Mucosa of descending colon (tissue), 3 donors: ENCODE measurements at places on chromosomes 6 and 20. TPM values are rescaled to one million over a fixed set of nuclear protein-coding genes. Genes with fewer than 3 reads are reported as not detected.

- DNase-seq = peak; percentile 63
Measured at GRCh38 chr20:47468290-47469050, 33.2 kb upstream of the NCOA3 start.

DNA sequence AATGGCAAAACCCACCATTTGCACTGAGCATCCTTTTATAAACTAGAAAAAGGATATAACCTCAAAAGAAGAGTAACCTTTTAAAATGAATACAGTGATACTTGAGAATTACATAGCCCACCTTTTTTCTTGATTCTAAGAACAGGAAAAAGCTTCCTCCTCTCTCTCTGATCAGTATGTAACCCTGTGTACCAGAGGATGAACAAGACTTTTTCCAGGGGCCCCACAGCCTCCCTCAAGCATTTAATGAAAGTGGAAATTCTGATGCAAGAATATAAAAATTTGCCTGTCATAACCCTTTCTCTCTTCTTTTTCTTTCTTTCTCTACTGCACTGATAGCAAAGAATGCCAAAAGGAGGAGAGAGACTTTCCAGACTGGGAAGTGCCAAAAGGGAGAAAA is 64.2 kb upstream of the BTN3A2 start:
- DNase-seq = no peak

GRCh38 chr20:63895952-63896263 is 982 bp downstream of the DNAJC5 start:
- DNase-seq = no peak

GRCh38 chr6:111585974-111586315 is 19.7 kb downstream of the TRAF3IP2 start:
- DNase-seq = peak; percentile 44

DNA sequence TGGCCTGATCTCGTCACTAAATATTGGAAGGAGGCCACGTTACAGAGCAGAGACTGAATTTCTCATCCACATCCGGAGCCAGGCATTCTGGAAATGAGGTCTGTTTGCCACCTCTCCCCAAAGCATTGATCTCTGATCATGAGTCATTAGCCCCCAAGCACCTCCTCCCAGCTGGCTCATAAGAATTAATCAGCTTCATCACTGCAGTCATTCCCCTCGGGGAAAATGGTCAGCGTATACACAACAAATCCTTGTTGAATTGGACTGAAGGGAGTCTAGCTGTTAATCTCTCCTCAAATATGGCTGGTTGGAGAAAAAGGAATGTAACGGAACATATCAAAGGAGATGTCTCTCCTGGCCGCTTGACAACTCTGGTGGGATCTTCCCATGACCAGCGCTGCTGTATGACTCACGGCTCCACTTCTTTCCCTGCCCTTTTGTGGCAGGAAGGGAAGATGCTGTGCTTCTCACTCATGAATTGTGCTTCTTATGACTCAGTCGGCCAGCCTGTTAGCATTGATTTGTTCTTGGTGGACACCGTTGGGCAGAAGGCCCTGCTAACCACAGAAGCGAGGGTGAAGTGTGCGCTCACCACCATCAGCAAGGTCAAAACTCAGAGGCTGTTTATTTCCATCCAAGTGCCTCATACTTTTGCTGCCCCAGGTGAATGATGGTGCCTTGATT is 76.7 kb downstream of the RNF182 start:
- no peak for DNase-seq

GRCh38 chr20:35729836-35730582 is 12.1 kb downstream of the RBM39 start:
- DNase-seq = no peak

DNA sequence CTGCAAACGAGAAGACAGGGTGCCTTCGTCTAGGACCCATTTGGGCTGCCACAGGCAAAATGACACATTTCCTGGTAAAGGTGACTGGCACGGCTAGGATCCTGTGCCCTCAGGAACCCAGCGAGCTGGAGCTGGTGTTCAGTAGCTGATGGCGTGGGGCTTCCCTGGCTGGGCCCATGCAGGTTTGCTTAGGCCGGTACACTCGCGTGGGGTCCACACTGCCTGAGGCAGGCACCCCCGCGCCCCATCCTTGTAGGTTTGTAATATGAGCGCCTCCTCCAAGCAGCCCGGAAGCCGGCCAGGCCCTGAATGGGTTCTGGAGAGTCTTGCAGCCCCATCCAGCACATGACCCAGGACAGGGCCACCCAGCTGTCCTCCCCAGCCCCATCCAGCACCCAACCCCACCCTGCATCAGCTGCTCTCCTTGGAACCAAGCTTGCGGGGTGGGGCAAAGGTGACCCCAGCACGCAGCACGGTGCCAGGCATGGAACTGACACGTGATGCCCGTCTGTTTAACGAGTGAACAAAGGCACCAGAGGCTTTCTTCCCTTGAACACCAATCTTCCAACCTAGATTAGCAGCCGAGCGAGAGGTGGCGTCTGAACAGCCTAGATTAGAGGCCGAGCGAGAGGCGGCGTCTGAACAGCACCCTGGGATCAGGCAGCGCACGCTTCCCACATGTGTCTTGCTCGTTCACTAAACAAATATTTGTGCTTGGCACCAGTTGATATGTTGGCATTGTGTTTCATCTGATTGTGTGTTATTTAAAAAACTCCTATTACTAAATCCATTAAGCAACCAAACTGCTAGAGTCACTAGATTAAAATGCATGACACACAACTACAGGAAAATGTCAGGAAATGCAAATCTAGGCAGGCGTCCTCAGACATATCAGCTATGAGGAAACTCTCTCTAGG is 112.1 kb downstream of the DLL1 start:
- peak; percentile 60 for DNase-seq

DNA sequence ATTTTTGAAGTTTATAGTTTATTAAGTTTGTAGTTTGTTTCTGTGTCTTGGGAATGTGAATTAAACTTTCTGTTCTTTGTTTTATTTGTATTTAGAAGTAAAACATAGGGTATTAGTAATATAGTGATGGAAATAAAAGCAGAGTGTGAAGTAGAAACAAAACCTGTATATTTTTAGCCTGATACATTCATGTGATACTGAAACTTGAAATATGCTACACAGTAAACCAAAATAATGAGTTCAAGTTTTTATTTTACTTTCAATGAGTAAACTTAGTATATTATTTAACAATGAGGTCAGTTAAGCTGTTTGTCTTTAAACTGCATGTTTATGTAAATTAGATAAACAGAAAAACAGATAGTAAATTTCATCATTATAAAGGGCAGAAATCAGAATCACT is 1592.6 kb downstream of the GRIK2 start:
- no peak for DNase-seq

DNA sequence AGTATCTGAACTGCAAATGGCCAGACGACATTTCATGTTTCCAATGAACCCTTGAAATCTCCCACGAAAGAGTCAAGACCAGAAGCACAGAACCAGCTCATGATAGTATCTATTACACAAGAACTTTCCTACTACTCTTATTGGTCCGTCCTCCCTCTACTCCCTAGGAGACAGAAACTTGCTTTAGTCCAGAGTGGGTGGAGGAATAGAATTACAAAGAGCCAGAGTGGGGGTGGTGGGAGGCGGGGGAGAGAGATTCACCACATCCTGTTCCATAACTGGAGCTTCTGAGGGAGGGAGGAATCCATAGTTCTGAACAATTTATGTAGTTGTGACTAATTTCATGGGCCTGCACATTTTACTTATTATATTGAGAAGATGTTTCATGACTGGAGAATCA is 18.5 kb upstream of the WFDC10A start:
- DNase-seq = no peak

- DNase-seq = no peak
Measured at GRCh38 chr20:54194724-54195438, 13.0 kb upstream of the PFDN4 start.

- no peak for DNase-seq
Measured at GRCh38 chr20:49579874-49580812, 12.2 kb upstream of the PTGIS start.

DNA sequence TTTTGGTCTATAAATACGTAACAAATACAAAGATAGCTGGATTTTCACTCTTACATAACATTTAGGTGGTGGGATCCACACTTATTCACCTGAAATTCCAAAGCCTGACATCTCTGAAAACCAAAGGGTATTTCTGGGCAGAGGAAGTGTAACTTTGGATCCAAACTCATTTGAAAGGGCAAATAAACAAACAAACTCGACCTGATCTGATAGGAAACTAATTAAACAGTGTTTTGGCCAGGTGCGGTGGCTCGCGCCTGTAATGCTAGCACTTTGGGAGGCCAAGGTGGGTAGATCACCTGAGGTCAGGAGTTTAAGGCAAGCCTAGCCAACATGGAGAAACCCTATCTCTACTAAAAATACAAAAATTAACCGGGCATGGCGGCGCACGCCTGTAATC is 128.9 kb downstream of the ZMYND8 start:
- DNase-seq = no peak

GRCh38 chr6:143579703-143580102 is 68.2 kb upstream of the FUCA2 start:
- no peak for DNase-seq

GRCh38 chr20:59232618-59233017 is 67.8 kb upstream of the EDN3 start:
- no peak for DNase-seq

DNA sequence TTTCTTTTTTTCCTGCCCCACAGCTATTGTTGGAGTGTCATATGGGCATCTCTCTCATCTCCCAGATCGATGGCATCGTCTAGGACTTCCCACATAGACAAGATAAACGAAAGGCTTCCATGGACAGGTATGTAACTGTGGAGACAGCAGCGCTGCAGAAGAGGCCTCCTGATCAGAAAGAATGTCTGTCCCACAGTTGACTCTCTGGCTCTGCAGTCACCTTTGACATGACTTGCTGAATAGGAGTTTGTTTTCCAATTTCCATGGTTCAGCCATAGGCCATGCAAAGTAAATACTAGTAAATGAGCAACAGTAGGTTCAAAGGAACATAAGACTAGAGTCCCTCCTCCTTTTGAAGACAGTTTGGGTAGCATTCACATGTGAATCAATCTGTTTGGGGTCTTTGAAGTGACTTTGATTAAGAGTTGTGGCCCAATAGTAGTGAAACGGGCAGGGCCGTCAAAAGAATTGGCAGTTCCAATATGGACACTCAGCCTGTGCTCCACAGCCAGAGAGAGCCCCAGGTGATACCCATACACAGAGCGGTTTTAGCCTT is 134.7 kb upstream of the IFNGR1 start:
- DNase-seq = no peak

DNA sequence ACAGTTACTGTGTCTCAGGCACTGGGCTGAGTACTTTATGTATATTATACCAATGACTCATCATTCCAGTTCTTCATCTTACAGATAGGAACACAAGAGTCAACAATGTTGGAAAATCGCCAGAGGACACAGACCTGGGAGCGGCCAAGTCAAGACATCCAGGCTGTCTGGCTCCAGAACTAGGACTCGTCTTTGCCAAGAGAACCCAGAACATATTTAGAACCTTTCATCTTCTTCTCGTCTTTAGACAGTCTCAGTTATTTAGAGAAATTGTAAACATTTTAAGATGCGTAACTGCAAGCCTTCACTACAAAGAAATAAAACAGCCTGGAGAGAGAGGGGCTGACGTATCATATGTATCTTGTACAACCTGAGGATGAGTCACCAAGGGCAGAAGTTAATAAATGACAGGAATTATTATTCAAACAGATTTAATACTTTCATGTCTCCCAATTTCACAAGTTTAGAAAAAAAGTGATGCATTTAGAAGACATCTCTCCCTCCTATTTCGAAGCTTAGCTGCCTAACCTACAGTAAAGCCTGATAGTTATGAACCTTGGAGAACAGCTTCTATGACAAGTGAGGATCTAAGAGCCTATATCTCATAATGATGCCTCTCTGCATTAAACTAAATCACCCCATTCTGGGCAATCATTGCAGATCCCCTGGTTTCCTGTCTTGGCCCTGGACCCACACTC is 43.4 kb downstream of the SLC22A3 start:
- peak; percentile 12 for DNase-seq

- DNase-seq = no peak
Measured at GRCh38 chr6:20978151-20978614, 443.9 kb downstream of the CDKAL1 start.

DNA sequence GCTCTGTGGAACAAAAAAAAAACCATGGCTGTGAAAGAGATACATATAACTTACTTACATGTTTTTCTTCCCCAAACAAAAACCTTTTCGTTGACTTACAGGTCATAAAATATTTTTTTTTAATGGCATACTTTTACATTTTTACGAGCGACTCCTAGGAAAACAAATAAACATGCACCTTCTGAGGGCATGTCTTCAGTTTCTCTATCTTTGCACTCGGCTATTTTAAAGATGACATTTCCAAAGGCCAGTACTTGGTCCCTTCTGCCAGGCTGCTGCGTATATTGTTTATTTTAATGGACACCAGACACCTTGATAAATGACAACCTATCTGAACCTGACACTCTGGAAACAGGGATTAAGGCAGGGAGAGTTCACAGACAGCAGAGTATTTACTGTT is 49.4 kb downstream of the PIGU start:
- DNase-seq = no peak

DNA sequence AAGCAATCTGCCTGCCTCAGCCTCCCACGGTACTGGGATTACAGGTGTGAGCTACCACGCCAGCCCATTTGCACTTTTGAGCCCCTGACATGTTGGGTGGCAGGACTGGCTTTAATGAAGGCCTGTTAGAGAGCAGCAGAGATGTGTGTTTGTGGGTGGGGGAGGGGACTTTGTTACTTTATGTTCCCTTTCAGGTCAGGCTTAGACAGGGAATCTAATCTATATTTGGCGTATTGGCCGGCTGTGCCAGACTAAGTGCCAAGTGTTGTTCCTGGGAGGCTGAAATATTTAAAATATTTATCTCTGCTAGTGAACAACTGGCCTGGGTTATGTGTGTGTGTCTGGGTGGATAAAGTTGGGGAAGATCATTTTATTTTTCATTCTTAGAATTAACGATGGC is 6.1 kb downstream of the GMPR start:
- DNase-seq = no peak

GRCh38 chr6:22899426-22899825 is 330.1 kb downstream of the HDGFL1 start:
- DNase-seq = no peak

DNA sequence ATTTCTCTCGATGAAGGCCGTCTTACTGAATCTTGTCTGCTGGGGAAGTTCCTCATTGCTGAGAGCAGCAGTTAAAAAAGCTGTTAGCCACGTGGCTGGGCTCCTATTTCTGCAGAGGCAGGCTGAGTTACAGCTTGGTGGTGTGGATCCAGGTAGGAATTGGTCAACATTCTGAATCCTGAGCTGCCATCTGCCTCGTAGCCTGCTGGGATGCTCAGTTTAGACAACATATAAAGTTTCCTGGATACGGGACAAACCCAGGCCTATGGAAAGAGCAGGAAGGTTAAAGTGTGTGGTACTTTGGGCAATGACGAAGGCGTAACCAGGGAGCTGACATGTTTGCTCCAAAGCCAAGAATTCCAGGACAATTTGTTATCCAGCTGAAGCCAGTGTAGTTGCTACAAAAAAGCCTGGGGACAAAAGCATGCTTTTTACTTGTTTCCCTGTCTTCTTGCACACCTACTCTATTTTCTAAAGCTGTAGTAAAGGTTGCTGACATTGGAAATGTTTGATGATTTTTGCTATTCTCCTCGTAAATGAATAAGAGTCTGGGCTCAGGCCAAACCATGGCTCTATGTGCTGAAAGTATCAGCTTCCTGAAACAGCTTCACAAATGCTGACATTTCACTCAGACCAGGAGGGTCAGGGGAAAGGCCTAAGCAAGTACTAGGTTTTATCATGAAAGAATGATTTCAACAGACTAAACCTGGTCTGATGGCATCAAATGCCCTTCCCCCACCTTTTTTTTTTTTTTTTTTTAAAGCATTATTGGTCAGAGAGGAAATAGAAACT is 12.4 kb upstream of the MYLK2 start:
- no peak for DNase-seq

LAMA2 gene
- 18.4 TPM for total RNA-seq

TP53TG5 gene
- total RNA-seq = 1.4 TPM

LAMA4 gene
- 37.0 TPM for total RNA-seq

IL17A gene
- total RNA-seq = not detected

ZNF391 gene
- 2.2 TPM for total RNA-seq

ZNF292 gene
- 40.9 TPM for total RNA-seq
